ENCODE measurements at places on chromosomes 11 and 22.

- DNase-seq = no peak
Observed at GRCh38 chr11:70464509-70465361, 66.4 kb downstream of the CTTN start.

DNA sequence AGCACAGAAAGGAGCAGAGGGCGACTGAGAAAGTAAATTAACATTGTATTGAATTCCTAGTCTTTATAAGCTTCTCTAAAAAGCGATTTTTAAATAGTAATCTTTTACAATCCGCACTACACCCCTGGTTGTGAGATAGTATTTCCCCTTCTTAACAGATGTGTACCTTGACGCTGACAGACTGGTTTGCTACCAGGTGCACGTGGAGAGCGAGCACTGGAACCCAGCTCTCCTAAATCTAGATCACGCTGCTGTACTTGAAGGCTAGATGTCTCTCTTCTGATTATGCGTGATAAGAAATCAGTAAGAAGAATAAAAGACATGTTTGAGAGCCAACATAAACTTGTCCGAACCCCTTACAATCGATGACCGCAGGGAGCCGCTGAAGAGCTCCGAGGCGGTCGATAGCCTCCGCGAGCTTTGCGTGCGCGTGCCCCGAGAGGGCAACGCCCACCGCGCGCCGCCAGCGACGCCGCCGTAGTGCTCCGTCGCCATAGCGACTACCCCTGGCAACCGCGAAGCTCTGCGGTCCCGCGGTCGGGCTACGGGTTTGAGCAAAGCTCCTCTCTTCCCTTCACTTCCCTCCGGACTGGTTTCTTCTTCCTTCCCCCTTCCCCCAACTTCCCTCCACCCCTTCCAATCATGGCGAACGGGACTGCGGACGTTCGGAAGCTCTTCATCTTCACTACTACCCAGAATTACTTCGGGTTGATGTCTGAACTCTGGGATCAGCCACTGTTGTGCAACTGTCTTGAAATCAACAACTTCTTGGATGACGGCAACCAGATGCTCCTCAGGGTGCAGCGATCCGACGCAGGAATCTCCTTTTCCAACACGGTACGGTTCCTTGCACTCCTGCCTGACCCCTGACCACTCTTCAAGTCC is at the start of gene DYNC2H1:
TSS of gene DYNC2H1 (plus strand) at position 494 of the 885 bp plus-strand sequence. CDS start at position 643, 149 bp downstream.
- DNase-seq = peak; percentile 83

- DNase-seq = no peak
Observed at GRCh38 chr11:108836541-108836940, 171.7 kb downstream of the DDX10 start.

DNA sequence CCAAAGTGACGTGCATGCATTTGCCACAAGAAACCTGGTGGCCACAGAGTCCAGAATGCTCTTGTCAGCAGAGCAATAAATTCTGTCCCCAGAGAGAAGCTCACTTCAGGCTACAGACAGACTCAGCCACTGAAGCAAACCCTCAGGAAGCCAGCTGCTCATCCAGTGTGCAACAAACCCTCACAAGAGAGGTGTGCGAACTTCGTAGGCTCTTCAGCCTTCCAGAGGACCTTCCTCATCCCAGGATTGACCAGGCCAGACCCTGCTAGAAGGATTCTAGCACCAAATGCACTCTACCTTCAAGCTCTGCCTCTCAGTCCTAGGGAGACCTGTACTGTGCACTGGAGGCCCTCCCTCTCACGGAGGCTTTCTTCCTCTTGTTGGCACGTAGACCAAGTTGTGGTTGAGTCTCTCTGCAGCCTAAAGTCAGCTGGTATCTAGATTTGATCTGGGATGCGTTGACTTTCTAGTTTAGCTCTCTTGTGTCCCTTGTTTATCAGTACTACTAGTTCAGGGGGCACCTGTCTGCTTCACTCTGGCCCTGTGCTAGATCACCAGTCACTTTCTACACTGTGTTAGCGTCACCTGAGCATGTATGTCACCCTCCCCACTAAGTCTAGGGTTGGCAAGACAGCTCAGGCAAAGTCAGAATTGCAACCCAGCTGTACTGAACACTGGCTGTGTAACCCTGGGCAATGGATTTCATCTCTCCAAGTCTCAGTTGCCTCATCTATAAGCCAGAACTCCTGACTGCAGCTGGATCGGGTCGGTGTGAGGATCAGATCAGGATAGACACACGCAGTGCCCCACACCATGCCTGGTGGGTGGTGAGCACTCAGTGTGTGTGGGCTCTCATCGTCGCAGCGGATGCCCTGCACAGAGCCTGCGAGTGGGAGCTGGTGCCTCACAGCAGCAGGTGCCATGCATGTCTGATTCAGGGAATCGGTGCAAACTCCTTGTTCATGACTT is 22.1 kb upstream of the TMPRSS13 start:
- no peak for DNase-seq

- no peak for DNase-seq
Observed at GRCh38 chr11:17906436-17906835, 106.4 kb downstream of the SERGEF start.

DNA sequence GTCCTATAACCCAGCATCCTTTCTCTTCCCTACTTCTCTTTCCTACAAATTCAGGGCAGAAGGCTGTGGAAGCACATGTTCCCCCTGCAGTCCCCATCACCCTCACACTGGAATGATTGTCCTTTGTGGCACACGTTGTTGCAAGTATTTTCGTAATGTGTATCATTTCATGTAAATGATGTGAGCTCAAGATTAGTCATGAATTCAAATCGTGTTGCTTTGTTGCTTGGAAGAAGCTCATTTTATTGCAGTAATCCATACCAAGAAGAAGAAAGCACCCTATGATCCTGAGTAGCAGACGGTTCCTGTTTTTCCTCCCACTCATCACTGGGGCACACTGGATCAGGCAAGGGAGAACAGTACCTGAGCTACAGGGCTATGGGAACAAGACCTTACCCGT is 173.4 kb downstream of the NCAM1 start:
- DNase-seq = no peak
